ENCODE measurements at places on chromosomes 1 and 21.
A peak's percentile ranks its signal among the peaks of the same experiment; 100 is the strongest.

DNA sequence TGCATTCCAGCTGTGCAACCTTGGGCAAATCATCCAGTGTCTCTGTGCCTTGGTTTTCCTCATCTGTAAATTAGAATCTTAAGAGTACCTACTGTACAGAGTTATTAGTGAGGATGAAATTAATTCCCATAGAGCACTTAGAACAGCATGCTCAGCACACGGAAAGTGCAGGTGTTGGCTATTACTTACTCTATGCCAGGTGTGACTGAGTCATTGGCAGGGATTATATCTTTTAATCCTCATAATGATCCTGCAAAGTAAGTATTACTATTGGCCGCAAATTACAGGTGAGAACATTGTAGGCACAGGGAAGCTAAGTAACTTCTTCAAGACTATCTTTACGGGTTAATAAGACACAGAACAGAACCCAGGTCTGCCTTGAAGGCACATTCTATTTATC, 6.3 kb upstream of the UBE2U start:
- no peak for DNase-seq

DNA sequence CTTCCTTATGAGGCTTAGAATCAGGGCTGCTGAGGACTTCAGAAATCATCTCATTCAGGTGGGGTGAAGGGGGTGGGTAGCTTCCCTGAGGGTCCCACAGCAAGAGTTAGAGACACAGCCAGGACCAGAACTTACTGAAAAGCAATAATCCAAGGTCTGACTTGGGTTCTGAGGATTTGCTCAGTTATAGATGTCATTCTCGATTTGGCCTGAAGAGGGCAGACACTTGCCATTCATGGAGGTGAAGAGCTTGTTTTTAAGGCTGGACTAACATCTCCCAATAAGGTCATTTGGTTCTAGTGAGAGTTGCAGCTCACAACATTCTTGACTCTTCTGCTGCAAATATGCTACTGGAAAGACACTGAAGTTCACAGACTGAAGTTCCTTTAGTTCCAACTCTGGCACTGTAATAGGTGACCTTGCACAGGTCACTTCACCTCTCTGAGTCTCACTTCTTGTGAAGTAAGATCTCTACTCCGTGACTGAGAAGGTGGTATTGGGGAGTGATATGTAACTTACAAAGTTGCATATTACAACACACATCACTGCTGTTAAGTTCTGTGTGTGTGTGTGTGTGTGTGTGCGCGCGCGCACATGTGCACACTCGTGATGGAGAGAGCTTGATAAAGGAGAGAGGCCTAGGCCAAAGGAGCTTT, 69.8 kb upstream of the DIRAS3 start:
- no peak for DNase-seq

DNA sequence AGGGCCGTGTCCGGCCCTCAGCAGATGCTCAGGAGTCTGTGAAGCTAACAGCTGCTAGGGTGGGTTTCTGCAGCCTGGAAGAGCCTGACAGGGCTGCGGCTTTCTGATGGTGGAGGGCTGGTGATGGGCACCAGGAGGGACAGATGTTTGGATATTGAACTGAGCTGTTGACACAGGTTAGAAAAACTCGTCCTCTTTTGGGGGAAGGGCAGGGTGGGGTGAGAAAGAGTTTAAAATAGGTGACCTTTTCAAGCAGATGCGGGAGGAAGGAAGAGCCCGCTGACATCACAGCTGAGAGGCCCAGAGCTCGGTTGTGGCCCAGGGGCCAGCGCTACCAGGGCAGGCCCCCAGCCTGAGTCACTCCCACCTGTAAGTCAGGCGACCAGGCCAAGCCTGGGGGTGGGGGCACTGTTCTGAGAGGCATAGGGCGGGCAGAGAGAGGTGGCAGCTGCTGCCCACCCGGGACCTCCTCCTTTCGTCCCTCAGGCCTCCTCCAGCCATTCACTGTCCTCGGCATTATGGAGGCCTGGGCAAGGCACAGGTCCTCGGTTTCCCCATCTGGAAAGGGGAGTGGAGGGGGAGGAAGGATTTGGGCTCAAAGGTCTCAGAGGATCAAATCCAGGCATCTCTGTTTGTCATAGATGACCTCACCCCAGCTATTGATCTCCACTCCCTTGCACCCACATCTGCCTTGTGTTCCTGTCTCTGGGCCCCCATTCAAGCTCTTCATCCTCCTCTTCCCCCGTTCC, 32.3 kb upstream of the ID3 start:
- peak; percentile 81 for DNase-seq

- no peak for DNase-seq
Measured at GRCh38 chr1:191350938-191351337, 807.3 kb upstream of the RGS18 start.

GRCh38 chr1:98896711-98897445, 107.8 kb downstream of the PLPPR5 start:
- DNase-seq = no peak

- DNase-seq = no peak
Measured at GRCh38 chr1:87064309-87064708, 149.9 kb downstream of the HS2ST1 start.

DNA sequence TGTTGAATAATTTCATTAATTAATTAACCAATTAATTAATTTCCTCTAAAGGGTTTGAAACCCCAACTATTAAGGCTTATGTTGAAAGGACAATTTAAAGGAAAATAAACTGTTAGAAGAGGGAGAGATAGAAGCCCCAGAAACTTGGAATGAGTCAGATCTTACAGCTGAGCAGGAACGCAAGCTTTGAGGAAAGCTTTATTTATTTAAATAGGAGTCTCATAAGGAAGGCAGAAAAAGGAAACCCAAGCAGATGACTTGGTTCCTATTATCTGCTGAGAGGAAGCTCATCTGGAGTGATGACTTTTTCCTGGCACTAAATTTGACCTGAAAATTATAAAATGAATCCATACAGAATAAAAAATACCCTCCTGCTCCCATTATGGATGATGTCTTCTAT, 105.1 kb downstream of the ROR1 start:
- DNase-seq = no peak

- DNase-seq = no peak
Measured at GRCh38 chr1:16281765-16282164, 44.8 kb upstream of the CPLANE2 start.

DNA sequence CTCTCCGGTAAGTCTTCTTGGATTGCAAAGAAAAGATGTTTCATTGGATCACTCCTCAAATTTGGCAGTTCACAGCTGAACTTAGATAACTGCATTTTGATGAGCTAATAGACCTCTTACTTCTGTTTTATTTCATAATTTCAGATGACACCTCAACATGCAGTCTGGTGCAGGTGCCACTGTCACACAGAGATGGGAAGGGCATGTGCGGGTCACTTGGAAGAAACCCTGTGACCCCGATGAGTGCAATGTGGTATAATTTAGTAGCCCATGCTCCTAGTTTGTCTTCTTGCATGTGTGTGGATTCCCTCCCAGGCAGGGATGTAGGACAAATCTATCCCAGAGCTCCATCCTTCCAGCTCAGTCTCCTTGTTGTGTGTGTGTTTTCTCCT, 481 bp upstream of the SLAMF1 start:
- no peak for DNase-seq

GRCh38 chr1:225767634-225768540, 9.7 kb upstream of the SRP9 start:
- peak; percentile 36 for DNase-seq

- DNase-seq = no peak
Measured at GRCh38 chr1:83554174-83554573, 444.8 kb downstream of the TTLL7 start.

DNA sequence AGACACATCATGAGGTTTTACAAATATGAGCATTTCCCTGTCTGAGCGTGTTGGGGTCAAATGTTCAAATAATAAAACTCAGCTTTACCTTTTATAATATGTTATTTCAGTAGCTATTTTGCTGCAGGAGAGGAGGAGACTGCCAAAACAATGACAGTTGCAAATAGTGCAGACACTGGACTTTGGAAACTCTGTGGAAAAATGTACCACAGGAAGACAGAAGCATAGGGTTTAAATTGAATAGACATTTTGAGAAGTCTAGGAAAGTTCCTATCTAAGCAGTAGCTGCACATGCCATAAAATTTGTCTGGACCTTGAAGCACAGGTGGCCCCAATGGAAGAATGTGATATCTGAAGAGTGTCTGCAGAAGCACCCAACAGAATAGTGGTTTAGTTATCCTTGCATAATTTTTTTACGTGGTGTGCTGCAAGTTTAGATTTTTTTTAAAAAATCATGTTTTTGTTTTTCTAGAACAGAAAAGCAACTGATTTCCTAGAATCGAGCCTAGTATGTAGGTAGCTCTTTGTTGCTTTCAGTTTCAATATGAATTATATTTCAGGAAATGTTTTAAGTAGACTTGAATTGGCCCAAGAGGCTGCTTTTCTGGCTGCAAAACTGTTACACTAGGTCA, 14.0 kb upstream of the GBP5 start:
- no peak for DNase-seq

GRCh38 chr21:45327441-45328197, 39.9 kb upstream of the POFUT2 start:
- DNase-seq = no peak

- DNase-seq = no peak
Measured at GRCh38 chr1:28026329-28026728, 62.1 kb downstream of the EYA3 start.

DNA sequence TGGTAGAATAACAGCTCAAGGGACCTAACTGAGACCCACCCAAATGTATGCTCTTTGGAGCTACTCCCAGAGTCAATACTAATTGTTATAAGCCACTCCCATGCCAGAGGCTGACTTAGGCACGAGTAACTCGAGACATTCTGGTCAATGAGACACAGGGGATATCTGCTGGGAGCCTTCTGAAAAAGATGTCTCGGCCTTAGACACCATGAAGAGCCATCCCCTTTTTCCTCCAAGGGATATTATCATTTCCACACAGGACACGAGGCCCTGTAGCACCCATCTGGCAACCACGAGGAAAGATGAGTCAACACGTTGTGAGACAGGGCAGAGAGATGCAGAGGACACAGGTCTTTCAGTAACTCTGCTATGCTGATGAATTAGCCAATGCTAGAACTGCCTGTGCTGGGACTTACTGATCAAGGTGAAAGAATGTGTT, 30.7 kb downstream of the ITPKB start:
- DNase-seq = no peak

DNA sequence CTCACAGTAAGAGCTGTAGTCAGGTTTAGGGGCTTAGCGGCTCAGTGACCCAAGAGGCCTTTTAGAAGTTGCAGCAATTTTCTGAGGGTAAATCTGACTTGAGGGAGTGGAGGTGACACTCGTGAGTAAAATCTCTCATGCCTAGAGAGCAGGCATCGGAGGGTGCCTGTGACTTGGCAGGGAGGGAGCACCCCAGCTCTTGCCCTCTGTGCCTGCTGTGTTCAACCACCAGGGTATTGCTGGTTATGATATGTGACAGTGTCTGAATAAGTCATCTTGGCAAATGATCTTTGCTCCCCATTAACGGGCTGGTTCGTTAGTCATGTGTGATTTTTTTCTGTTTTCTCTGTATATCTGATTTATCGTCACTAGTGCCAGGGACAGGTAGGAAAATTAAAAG, 5.9 kb downstream of the MAN1C1 start:
- DNase-seq = no peak

DNA sequence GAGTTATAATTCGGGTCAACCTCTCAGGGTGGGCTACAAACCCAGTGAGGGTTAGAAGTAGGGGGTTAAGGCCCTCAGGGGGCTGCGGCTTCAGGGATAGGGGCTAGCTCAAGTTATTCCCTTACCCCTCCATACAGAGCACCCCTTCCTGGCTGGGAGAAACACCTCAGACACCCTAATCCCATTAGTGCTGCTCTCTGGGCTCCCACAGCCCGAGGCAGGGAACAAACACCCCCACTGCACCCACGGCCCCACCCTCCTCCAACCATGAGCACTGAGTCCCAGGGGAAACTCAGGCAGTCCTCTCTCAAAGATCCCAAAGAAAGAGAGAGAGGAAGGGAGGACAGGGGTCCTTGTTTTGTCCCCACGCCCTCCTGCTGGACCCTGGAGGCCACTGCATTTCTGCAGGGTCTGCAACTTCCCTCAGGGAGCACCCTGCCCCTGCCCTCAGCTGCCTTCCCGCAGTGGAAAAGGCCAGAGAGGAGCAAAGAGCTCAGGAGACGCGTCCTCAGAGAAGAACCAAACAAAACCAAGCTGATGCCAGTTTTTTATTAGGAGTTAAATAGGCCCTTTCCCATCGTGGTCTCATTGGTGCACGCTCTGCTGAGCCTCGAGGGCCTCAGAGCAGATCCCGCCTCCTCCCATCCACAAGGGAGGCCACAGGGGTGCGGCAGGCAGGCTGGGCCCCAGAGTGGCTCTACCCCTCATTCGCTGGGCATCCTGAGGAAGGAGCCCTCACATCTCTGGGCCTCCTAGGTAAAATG, 1.4 kb upstream of the S100A4 start:
- DNase-seq = no peak

GRCh38 chr1:230550428-230550827, 91.9 kb upstream of the COG2 start:
- DNase-seq = no peak

DNA sequence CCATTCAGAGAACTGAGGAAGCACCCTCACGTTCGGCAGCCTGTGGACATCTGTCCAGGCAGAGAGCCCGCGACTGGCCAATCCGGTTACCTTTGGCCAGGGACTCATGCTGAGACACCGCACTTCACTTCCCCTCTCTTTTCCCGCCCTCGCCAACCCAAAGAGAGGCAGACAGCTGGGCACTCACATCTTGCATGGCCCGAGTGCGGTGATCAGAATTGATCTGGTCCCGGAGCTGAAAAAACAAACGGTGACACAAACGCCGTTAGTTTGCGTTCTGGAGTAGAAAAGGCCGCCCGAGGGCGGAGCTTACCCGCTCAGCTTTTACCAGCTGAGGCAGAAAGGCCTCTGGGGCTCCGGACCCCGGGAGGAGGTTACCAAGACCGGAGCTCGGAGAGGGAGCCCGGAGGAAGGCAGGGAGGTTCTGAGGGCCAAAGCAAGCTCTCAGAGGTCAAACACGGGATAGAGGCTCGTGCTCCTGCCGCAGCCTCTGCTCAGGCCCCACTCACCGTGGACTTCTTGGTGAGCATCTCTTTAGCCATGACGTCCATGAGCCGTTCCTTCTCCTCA, 376 bp downstream of the SF3A3 start:
- DNase-seq = peak; percentile 72

GRCh38 chr21:44735821-44736220, 24.4 kb upstream of the TSPEAR start:
- no peak for DNase-seq

GRCh38 chr1:54967372-54967771, 13.1 kb upstream of the TMEM61 start:
- peak; percentile 12 for DNase-seq

GRCh38 chr1:54774820-54775498, 10.6 kb upstream of the PARS2 start:
- DNase-seq = no peak

- no peak for DNase-seq
Measured at GRCh38 chr1:247627951-247628350, 22.6 kb downstream of the OR2G3 start.

DNA sequence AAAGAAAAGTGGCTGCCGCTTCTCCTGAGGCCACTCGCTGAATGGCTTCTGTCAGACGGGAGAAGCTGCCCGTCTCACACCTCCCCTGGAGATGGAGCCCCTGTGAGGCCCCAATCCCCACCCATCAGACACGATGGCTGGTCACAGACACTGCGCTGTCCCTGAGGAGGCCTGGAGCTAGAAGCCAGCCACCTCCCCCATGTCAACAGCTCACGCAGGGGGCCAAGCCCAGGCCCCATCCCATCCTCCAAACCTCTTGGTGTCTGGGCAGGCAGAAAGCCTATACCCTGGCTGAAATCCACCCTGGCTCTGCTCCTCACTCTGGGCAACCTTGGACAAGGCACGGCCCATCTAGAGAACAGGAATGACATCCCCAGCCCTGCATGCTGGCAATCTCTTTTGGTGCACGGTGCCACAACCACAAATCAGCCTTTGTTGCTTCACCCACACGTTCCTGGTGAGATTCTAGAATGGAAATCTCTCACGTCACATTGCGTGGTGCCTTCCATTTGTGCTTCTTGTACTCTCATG, 273.9 kb upstream of the VAMP3 start:
- no peak for DNase-seq
